ENCODE measurements at places on chromosomes 4 and X.

DNA sequence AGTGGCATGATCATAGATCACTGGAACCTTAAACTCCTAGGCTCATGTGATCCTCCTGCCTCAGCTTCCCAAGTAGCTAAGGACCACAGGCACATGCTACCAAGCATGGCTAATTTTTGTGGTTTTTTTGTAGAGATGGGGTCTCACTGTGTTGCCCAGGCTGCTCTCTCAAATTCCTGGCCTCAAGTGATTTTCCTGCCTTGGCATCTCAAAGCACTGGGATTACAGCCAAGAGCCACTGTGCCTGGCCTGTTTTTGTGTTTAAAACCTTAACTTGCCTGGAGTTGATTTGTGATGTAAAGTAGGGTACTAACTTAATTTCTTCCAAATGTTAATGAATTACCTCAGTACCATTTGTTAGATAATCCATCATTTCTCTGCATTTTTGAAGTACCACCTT is 22.3 kb downstream of the DLG3 start:
- no peak for DNase-seq

- no peak for DNase-seq
Observed at GRCh38 chr4:32569861-32570260, 1849.7 kb downstream of the PCDH7 start.

- DNase-seq, result no peak
Observed at GRCh38 chr4:36446275-36446674, 164.9 kb downstream of the DTHD1 start.

DNA sequence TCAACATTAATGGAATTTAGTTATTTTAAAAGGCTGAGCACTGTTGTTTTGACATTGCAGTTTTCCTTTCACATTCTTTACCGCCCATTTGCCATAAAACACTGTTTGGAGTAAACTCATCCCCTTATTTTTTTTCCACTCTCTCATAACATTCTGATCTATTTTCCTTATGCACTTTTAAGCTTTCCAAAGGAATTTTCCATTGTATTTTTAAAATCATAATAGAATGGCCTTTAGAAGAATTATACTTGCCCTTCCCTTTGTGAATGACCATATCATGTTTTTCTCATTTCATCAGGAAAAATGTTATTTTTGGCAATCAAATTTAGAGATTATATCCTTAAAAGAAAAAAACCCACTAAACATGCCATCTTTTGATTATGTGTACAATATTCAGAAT is 1074.2 kb downstream of the STIM2 start:
- DNase-seq, result no peak

GRCh38 chr4:153785910-153786721 is 2.8 kb downstream of the SFRP2 start:
- no peak for DNase-seq

DNA sequence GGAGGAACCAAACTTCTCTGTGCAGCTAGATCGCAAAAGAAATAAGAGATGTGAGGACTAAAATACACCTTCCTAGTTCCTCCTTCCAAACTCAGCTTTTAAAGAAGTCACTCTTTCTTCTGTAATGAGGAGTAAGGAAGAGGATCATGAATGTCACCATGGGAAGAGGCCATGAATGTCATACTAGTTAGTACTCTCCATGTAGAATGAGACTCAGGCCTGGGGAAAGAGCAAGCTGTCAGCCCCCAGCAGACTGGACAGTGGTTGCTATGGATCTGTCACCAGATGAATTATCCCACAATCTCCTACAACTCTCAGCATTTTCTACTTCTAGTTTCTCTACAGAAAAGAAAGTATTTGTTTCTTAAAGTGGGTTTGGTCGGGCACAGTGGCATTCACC is 57.1 kb upstream of the PRDM8 start:
- no peak for DNase-seq

- DNase-seq, result no peak
Observed at GRCh38 chr4:52628543-52628942, 30.6 kb downstream of the USP46 start.

DNA sequence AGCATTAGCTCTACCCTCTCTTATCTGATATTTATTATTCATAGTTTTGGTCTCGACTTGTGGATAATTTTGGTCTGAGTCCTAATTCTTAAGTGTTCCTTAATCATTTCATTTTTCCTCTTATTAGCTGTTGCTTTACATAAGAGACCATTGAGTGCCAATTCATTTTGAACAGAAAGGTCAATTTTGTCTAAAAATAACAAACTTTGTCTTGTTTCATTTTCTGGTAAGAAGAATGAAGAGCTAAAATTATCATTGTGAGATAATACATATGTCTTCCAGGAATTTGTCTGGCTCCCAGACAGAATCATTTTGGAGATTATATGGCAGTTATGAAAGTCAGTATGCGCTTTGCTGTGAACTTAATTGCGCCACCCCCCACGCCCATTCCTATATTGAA is 1471.8 kb downstream of the PCDH7 start:
- DNase-seq, result no peak

- no peak for DNase-seq
Observed at GRCh38 chr4:144599621-144600020, 46.3 kb upstream of the HHIP start.

- DNase-seq, result no peak
Observed at GRCh38 chr4:177375372-177375771, 65.7 kb downstream of the NEIL3 start.

- no peak for DNase-seq
Observed at GRCh38 chr4:40656201-40656863, 26.7 kb upstream of the RBM47 start.

- no peak for DNase-seq
Observed at GRCh38 chrX:29728639-29729038, 486.7 kb upstream of the MAGEB2 start.

DNA sequence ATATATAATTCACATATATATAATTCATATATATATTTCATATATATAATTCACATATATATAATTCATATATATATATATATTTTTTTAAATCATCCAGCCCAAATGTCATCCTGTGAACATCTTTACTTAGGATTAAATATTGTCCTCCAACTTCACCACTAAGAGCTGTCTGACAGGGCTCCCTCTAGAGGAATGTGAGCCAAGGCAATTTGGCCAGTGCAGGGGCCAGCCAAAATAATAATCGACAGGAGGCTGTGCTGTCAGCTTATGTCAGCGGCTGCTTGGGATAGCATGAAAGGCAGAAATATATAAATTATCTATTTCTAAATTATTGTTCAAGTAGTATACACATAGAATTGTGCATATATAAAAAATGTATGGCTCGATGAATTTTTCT is 29.5 kb downstream of the EGFL6 start:
- no peak for DNase-seq

DNA sequence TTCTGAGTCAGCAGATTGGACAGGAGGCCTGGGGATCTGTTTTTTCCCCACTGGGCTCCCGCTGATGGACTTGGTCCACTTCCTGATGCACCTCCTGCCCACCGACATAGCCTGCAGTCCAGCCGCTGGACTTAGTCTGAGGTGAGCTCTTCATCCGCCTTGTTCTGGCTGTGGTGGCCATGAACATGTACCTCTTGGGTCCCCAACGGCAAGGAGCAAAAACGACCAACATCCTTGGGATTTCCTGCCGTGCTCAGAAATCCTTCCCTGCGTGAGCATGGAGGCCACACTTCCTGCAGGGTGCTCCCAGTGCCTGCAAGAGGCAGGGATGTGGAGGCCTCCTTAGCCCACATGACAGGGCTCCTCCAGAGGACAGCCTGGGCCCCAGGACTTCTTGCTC is 76.8 kb downstream of the CRMP1 start:
- no peak for DNase-seq

- DNase-seq, result no peak
Observed at GRCh38 chrX:11756354-11757318, 1.4 kb upstream of the MSL3 start.

GRCh38 chrX:1108501-1109445 is 103.7 kb downstream of the CRLF2 start:
- DNase-seq, result no peak

DNA sequence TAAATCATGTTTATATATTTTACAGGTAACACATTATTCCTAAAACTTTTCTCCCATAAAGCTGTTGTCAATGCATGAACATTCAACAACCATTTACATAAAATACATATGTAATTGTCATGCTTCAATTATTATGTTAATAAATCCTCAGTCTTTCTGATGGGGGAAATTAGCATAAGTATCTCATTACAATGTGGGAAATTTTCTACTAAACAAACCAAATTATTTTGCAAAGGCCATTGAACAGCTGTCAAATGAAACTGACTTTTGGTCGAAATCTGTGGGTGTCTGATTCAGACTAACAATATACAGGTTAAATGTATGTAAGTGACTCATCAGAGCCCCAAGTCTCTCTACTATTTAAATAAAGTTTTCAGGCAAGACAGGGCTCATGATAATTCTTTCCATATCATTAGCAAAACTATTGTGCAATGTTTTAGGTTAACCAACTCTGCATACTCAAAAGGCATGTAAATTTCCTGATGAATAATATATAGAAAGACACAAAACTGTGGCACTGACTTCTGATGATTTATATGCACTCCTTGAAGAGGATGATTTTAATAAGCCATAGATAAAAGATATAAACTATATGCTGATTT is 795.3 kb upstream of the AADAT start:
- DNase-seq, result no peak

GRCh38 chr4:75698963-75699228 is 25.5 kb upstream of the USO1 start:
- no peak for DNase-seq
